ENCODE measurements at places on chromosomes 11 and 22.

DNA sequence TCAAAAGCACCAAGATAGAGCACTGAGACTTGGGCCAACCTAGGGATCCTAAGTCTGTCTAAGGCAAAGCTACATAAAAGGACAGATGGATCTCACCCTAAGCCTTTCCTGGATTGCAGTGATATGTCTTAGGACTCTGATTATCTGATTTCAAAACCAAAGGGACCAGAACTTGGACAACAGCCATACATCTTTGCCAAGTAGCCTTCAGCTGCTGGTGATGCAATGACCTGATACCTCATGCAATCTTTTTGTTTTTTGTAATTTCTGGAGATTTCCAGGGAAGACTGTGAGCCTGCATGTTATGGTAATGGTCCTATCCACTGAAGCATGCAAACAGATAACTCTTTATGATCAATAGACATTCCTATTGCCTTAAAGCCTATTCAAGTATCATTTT lies 230.4 kb upstream of the MTNR1B start:
- DNase-seq = no peak

GRCh38 chr11:104254347-104254746 lies 90.4 kb upstream of the PDGFD start:
- no peak for DNase-seq

GRCh38 chr22:46405901-46406300 lies 70.4 kb downstream of the TRMU start:
- no peak for DNase-seq

DNA sequence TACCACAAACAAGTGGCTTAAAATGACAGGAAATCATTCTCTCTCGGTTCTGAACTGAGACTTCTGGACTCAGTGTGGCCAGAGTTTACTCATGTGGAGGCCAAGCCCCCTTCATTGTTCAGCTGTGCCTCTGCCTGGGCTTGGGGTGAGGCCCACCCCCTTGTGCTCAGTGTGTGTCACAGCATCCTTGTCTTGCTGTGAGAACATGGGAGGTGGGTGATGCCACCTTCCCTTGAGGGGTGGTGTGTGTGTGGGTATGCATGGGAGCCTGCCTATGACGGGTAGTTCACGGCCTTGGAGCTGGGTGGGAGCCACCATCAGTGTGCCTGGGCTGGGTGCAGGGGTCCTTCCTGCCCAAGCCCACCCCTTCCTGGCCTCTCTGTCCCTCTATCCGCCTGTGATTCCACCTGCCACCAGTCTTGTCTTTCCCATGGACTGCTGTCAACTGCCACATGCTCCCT lies 101.7 kb downstream of the MORC2 start:
- no peak for DNase-seq

- DNase-seq = no peak
Measured at GRCh38 chr11:64959498-64959897, 12.4 kb downstream of the MAJIN start.

- DNase-seq = no peak
Measured at GRCh38 chr22:25509374-25509791, 55.1 kb upstream of the GRK3 start.

DNA sequence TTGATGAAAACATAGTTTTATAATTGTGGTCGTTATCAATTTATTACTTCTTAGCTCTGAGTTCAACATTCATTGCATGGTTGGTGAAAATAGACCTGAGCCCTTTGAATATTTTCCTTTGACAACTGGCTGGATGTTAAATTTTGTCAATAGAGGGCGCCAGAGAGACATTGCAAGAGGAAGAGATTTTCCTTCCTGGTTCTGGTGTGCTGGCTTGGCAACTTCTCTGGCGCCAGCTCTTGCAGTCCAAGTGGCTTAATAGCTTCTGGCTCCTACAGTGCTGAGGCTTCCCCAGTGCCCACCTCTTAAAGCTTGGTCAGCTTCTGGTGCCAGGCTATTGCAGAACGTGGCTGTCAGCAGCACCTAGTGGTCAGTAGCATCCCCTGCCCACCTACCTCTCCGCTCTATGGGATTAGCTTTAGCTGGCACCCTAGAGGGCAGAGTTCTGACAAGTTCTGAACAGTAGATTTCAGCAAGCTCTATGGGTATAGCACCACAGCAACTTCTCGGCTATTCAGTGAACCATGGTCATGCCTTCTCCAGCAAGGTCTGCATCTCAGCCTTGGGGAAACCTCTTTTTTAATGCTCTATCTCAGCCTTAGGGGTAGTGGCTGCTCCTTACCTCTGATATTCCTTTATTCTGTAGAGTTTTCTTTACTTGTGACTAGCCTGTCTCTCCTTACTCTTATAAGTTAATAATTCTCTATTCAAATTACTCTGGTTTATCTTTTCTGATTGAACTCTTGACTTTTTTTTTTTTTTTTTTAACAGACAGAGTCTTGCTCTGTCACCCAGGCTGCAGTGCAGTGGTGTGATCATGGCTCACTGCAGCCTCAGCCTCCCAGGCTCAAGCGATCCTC lies 59.4 kb downstream of the ACER3 start:
- DNase-seq = peak; percentile 65

DNA sequence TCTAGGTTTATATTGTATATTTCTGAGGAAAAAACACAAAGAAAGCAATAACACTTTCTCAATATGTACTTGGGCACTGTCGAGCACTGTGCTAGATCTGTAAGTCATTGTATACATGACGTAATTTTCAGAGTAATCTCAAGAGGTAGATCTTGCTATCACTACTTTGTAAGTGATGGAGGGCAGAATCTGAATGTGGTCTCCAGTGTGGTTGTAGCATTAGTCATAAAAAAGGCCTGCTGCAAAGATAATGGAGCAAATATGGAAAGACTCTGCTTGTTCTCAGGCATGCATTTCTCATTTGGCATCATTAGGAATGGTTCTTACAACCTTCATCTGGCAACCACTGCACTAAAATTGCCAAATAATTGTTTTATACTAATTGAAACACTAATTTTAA lies 419.8 kb upstream of the CCDC179 start:
- no peak for DNase-seq

- DNase-seq = no peak
Measured at GRCh38 chr22:40518840-40519239, 117.7 kb downstream of the MRTFA start.

- peak; percentile 54 for DNase-seq
Measured at GRCh38 chr11:94120946-94121345, 7.7 kb upstream of the PANX1 start.

- DNase-seq = no peak
Measured at GRCh38 chr22:46907241-46908215, 145.1 kb downstream of the TBC1D22A start.

DNA sequence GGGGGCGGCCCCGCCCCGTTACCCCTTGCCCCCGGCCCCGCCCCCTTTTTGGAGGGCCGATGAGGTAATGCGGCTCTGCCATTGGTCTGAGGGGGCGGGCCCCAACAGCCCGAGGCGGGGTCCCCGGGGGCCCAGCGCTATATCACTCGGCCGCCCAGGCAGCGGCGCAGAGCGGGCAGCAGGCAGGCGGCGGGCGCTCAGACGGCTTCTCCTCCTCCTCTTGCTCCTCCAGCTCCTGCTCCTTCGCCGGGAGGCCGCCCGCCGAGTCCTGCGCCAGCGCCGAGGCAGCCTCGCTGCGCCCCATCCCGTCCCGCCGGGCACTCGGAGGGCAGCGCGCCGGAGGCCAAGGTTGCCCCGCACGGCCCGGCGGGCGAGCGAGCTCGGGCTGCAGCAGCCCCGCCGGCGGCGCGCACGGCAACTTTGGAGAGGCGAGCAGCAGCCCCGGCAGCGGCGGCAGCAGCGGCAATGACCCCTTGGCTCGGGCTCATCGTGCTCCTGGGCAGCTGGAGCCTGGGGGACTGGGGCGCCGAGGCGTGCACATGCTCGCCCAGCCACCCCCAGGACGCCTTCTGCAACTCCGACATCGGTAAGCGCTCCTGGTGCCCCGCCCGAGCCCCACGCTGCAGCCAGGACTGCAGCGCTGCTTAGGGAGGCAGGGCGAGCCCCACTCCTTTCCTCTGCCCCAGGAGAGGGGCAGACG lies at the start of gene TIMP3:
TIMP3 (plus strand) TSS at position 169 of the 700 bp plus-strand sequence; CDS start at position 466, 297 bp downstream.
- DNase-seq = peak; percentile 73

DNA sequence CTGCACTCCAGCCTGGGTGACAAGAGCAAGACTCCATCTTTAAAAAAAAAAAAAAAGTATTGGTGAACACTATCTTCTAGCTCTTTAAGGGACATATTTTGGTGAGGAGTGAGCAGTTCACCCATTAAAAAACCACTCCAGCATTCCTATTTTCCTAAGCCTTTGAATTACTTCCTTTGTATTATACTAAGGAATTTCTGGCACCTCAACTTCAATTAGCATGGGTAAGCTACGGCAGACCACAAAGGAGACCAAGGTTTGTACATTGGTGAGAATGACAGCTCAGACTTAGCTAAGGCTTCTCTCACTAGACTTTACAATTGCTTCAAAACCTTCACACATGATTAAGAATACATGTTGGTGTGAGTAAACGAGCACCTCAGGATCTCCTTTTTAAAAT lies 57.0 kb upstream of the BIRC3 start:
- no peak for DNase-seq

- DNase-seq = no peak
Measured at GRCh38 chr11:15972838-15973237, 383.5 kb downstream of the SOX6 start.

- DNase-seq = no peak
Measured at GRCh38 chr11:58060535-58060934, 29.8 kb downstream of the OR6Q1 start.

GRCh38 chr11:66718320-66718971 lies 10.6 kb downstream of the SPTBN2 start:
- no peak for DNase-seq

- DNase-seq = no peak
Measured at GRCh38 chr11:19828382-19829108, 115.9 kb downstream of the NAV2 start.

- no peak for DNase-seq
Measured at GRCh38 chr22:38872831-38873248, 824 bp upstream of the CBX6 start.

- DNase-seq = no peak
Measured at GRCh38 chr11:14112721-14113120, 150.2 kb downstream of the SPON1 start.

DNA sequence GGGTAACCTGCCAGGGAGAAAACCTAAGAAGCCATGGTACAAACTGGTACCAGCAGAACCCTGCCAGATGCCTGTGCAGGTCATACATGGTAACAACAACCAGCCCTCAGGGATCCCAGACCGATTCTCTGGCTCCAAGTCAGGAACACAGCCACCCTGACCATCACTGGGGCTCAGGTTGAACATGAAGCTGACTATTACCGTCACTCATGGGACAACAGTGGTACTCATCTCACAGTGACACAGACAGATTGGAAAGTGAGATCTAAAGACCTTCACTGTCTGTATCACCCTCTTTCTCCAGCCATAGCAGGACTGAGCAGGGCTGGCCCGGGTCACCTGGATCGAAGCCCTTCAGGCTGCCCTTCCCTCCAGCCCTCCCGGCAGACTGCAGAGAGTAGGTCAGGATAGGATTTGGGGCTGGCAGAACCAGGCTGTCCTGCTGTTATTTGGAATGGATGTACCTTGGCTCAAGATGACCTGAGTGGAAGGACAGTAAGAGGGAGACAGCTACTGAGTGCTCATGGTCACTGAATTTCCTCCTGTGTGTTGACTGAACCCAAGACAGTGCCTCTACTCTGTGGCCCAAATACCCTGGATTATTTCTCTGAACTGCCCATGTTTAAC lies 94.7 kb downstream of the GGTLC2 start:
- no peak for DNase-seq

GRCh38 chr22:19757985-19758895 lies 2.3 kb upstream of the TBX1 start:
- no peak for DNase-seq

- no peak for DNase-seq
Measured at GRCh38 chr11:65124480-65125196, 2.5 kb downstream of the MRPL49 start.

- DNase-seq = no peak
Measured at GRCh38 chr22:25697181-25697664, 44.8 kb upstream of the MYO18B start.

DNA sequence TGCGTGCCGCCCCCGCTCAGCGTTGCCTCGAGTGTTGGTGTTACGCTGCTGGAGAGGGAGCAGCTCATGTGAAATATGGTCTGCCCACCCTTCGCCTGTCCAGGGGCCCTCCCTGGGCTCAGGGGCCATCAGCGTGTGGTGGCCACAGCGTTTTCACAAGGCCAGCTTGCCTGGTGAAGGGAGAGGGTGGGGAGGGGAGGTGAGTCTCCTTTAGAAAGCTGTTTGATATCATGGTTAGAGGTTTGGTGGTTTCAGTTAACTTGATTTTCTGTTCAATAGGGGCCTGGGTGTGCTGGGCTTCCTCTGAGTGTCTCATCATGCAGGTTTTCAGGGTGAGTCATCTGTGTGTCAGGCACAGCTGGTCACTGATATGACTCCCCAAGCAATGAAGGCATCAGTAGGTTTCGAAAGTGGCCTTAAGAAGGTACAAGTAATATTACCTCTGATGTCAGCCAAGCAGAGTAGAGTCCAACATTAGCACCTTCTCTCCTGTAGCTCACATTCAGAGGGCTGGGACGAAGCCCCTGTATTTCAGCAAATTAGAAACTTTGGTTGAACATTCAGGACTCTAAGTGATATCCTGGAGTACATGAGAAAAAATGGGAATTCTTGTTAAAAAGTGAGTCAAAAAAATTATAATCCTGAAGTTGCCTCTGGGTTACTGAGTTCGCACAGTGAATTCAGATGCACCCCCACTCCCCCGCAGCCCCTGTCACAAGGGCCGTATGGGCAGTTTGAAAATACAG lies 172.5 kb downstream of the TBC1D22A start:
- peak; percentile 81 for DNase-seq

- peak; percentile 49 for DNase-seq
Measured at GRCh38 chr11:103618528-103618927, 417.9 kb upstream of the DDI1 start.

DNA sequence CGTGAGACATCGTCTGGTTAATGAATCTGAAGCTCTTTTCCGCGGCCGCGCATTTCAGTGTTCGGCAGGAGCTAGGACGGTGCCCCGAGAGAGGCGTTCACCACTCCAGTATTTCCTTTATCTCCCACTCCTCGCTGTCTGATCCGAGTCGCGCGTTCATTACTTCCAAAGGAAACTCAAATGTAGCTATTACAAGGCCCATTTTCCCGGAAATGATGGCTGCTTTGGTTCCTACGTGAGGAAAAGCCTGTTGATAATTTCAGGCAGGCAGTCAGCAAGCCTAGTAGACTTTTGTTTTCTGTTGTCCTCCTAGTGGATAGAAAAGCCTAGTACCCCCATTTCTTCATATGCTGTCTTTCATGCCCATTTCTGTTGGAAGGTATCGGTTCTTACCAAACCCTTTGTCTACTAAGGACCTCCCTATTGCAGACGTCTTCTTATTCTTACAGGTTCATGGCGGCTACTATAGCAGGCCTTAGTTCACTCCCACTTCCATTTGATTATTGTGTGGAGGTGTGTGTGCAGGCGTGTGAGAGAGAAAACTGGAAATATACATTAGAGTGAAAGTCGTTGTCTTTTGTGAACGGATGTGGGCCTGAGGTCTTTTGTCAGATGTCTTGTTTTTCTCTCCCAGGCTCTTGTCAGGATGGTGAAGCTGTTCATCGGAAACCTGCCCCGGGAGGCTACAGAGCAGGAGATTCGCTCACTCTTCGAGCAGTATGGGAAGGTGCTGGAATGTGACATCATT lies 737 bp downstream of the RBM4 start:
- DNase-seq = no peak

GRCh38 chr11:105265845-105266244 lies 126.3 kb upstream of the CARD18 start:
- DNase-seq = no peak

All from AG04450 (cell line).